ENCODE measurements at places on chromosomes 4 and X.

DNA sequence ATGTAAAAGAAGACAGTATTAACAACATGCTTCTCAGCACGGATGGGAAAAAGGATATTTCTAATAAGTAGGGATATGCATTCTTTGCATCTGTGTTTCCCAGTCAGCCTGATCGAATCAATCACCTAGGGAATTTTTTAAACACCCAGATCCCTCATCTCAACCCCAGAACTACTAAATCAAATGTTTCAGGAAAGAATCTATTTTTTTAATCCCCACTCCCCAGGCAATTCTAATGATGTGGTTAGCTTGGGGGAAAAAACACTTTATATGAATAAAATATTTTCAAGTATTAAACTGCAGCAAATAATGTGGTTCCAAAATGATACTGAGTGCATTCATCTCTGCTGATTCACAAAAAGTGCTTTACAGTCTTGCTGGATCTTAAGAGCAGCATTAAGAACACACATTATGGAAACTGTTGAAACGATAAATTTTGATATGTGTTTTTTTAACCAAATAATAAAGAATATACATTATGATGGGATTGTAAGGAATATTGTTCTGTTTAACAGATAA, 68.7 kb upstream of the GUCY1A1 start:
- H3K27ac ChIP-seq, result no peak overlapping the region
- no peaks in the 10 kb centered on the region for H3K36me3 ChIP-seq
- no peaks in the 10 kb centered on the region for H3K4me1 ChIP-seq
- no peak for DNase-seq

GRCh38 chr4:94665500-94666404, 92.0 kb upstream of the BMPR1B start:
- no peak overlapping the region for H3K27ac ChIP-seq
- peaks cover 54% of the 10 kb centered on the region for H3K36me3 ChIP-seq
- no peak for DNase-seq
- no peaks in the 10 kb centered on the region for H3K27me3 ChIP-seq

- H3K27ac ChIP-seq, result no peak overlapping the region
- H3K36me3 ChIP-seq, result no peaks in the 10 kb centered on the region
- H3K4me1 ChIP-seq, result no peaks in the 10 kb centered on the region
These were observed 6.2 kb downstream of the RAB40A start for GRCh38 chrX:103513067-103513466.

DNA sequence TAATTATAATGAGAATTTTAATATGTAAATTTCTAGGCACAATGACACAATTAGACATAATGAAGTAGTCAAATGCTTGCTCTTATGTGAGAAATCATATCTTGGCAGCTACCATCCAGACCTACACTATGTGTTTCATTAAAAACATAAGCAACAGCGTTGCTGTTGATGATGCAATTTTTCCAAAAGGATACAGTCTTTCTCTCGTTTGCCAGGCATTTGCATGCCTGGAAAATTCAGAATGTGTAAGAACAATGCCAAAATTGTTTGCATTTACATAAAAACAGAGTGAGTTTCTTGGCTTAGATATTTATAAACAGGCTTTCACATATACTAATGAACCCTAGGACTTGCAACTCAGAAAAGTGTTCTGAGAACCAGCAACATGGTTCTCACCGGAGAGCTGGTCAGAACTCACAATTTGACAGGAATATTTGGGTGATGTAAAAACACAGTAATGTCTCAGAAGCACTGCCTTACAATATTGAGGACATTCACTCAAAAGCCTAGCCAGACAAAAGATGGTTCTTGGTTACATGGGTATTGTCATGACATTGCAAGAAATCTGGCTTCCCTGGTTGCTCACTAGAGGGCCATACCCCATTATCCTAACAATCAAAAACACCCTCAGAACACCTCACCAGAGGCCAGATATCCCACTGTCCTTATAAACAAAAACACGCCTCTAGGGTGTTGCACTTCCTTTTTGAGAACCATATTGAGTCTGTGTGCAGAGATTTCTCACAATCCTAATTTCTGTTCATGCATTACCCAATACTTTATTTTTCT, 1029.0 kb upstream of the AGA start:
- no peak for DNase-seq
- no peaks in the 10 kb centered on the region for H3K27me3 ChIP-seq
- no peak overlapping the region for H3K4me3 ChIP-seq
- H3K27ac ChIP-seq, result no peak overlapping the region
- H3K4me1 ChIP-seq, result no peaks in the 10 kb centered on the region

- no peaks in the 10 kb centered on the region for H3K36me3 ChIP-seq
- H3K4me3 ChIP-seq, result no peak overlapping the region
- H3K27ac ChIP-seq, result no peak overlapping the region
- H3K27me3 ChIP-seq, result no peaks in the 10 kb centered on the region
- no peaks in the 10 kb centered on the region for H3K4me1 ChIP-seq
These were observed 6.3 kb downstream of the MAGED1 start for GRCh38 chrX:51899741-51900140.

- no peaks in the 10 kb centered on the region for H3K36me3 ChIP-seq
- H3K4me1 ChIP-seq, result no peaks in the 10 kb centered on the region
- H3K27ac ChIP-seq, result no peak overlapping the region
- no peaks in the 10 kb centered on the region for H3K27me3 ChIP-seq
- DNase-seq, result no peak
These were observed 63.8 kb downstream of the PRDM5 start for GRCh38 chr4:120858776-120859175.

DNA sequence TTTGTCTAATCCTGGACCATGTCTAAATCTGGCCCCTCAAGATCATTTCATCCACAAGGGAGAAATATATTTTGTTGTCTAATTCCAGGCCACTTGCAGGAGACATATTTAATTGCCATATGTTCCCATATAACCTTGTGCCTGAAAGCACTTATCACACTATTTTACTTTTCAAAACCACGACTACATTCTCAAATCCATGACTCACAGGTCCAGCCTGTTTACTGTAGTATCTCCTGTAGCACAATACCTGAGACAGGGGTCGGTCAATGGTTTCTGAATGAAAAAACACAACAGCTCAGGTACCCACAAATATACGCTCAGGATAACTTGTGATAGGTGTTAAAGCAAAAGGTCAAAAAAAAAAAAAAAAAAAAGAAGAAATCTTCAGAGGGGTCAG, 60.9 kb downstream of the SEC24D start:
- H3K4me1 ChIP-seq, result peaks cover 14% of the 10 kb centered on the region
- H3K27ac ChIP-seq, result peak overlapping the region; percentile 15
- no peak overlapping the region for H3K4me3 ChIP-seq
- no peaks in the 10 kb centered on the region for H3K27me3 ChIP-seq
- DNase-seq, result no peak

DNA sequence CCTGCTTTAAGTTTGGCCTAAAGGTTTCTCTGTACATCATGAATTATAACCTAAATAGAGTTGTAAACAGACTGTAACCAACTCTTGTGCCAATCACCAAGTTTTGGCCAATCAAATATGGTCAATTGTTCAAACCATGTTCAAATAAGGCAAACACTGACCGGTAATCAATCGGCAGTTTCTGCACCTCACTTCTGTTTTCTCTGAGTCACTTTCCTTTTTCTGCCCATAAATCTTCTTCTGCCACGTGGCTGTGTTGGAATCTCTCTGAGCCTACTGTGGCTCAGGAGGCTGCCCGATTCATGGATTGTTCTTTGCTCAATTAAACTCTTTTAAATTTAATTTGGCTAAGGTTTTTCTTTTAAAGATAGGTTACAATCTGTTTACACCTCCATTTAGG, 16.5 kb upstream of the ENPP6 start:
- no peaks in the 10 kb centered on the region for H3K36me3 ChIP-seq
- no peak overlapping the region for H3K27ac ChIP-seq
- no peak for DNase-seq
- no peaks in the 10 kb centered on the region for H3K27me3 ChIP-seq
- H3K4me3 ChIP-seq, result no peak overlapping the region

All from left lung (tissue), 14 donors.